ENCODE measurements at places on chromosomes 7 and 10.

DNA sequence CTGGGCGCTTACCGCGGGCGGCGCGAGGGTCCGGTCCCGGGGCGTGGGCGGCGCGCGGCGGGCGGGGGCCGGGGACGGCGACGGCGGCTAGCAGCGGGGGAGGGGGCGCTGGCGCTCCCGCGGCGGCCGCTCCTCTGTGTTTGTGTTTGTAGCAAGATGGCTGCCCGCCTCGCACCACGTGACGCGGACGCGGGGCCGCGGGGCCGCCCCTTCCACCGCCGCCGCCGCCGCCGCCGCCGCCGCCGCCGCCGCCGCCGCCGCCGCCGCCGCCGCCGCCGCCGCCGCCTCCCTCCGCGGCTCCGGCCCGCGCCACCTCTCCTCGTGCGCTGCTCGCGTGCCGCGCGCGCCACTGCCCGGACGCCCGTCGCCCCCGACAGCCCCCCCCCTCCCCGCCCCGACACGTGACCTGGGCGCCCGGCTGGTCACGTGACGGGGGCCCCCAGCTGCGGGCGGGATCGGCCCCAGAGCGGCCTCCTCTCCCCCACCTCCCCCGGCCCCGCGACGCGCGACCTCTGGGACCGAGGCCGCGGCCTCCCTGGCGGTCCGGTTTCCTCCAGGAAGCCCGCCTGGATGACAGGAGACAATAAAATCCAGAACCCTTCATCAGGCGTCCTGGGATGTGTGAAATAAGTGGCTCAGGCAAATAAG, at the start of gene GIGYF1:
TSS of gene GIGYF1 (minus strand) at position 153 of the 648 bp plus-strand sequence. CDS start 6,012 bp downstream, outside the sequence.
- DNase-seq = peak; percentile 90

DNA sequence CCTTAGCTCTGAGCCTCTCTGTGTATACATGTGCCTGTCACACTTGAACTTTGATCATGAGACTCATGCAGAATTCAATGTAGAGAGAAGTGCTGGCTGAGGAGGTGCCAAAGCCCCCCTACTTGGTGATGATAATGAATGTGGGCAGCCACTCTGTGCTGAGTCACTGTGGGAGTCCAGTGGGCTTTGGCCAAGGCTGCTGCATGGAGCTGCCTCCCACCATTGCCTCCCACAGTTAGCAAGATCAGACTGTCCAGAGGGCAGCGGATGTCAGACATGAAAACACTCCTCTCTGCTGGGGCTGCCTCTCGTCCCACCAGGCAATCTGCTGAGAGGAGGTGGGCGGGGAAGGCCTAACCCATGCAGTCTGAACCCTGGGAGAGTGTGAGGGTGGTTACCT, 180.3 kb downstream of the SH2D4B start:
- no peak for DNase-seq

- no peak for DNase-seq
These were observed 538.5 kb downstream of the SUGCT start for GRCh38 chr7:40673285-40673684.

- no peak for DNase-seq
These were observed 1.5 kb downstream of the ANK3 start for GRCh38 chr10:60388116-60388625.

Measured in 8988T (cell line).